ENCODE measurements at places on chromosomes 1 and 21.

- no peak for DNase-seq
Measured at GRCh38 chr1:156006666-156007376, 13.9 kb downstream of the SSR2 start.

DNA sequence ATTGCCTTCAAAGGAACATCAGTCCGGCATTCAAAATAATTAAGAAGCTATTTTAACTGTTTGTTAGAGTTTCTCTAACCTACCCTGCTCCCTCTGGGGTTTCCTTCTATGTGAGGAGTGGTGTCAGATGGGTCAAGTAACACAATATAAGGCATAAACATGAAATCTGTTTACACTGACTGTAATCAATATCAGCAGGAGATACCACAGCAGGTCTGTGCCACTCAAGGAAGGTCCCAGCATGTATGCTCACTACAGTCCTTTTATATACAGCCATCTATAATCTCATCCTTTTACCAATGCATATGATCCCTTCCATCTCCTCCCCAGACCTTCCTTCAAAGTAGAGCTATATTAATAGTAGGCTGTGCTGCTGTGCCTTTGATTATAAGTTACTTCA is 25.4 kb downstream of the EEIG2 start:
- DNase-seq: no peak

DNA sequence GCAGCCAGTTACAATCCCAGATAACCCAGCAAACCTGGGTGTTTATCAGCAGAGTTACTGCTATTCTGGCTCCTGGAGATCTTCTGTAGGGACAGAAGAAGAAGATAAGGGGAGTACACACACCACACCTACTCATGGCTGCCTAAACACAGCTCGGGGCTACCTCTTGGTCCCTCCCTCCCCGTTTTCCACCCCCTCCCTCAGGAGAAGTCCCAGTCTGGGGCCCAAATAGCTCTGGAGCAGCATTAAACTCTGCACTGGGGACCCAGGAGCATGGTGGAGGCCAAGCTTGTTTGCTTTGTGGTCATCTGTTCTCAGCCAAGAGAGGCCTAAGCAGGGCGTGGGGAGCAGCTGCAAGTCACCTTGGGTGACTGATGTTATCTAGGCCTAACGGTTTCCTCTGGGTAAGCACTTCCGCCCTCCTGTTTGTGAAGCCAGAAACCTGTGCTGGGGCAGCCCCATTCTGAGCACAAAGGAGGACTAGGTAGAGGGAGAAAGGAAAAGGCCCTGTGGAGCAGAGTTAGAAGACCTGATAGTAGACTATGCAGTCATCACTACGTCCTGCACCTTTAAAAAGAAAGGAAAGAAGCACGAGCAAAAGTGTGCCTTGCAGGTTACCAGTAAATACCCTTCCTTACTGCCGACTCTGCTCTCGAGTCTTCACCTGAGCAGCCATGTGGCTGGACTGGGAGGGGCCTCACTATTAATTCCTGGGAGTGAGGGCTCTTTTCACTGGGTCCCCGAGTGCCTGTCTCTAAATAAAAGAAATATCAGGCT is 2.0 kb upstream of the RCSD1 start:
- peak; percentile 50 for DNase-seq

- no peak for DNase-seq
Measured at GRCh38 chr1:7674972-7675371, 96.1 kb upstream of the VAMP3 start.

- no peak for DNase-seq
Measured at GRCh38 chr1:191714845-191715244, 443.4 kb upstream of the RGS18 start.

GRCh38 chr1:8873506-8874229 is 4.8 kb downstream of the ENO1 start:
- peak; percentile 68 for DNase-seq

GRCh38 chr1:214438530-214438929 is 112.9 kb downstream of the PTPN14 start:
- no peak for DNase-seq

GRCh38 chr1:27448982-27449381 is 41.0 kb downstream of the WASF2 start:
- no peak for DNase-seq

DNA sequence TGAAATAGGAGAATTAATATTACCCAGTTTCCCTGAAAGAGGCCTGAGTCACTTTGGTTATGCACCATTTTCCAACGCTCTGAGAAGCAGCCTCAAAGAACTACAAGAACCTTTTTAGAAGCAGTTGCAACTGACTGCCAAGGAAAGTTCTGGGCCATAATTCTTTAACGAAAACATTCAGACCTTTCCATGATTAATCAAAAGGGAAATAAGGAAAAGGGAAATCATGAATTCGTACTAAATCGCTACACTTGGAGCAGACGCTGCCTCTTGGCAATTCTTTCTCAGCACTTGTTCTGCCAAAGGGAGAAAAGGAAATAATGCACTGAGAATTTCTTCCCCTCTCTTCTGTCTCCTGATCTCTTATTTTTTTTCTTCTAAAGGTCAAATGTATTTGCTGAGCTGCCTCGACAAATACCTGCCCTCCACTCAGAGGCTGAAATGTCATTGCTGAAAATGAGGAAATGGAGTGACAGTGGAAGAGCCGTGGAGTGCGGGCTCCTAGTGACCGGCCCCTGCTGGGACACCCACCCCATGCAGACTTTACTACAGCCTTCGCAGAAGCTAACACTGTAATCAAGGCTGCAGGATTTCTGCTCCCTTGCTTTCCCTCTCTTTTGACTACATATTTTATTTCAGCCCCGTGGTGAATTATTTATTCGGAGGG is 67.9 kb upstream of the GALNT2 start:
- DNase-seq: no peak

DNA sequence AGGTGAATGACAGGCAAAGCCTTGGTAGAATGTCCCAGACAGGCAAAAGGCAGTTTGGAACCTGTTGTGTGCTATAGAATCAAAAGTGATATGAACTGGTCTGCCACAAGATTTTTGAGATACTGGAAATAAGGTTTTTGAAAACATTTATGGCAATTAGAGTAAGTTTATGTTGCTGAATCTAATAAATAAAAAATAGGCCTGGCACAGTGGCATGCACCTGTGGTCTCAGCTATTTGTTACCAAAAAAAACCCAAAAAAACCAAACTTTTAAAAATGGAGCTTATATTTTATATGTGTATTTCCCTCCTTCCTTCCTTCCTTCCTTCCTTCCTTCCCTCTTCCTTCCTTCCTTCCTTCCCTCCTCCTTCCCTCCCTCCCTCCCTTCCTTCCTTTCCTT is 76.4 kb upstream of the ARTN start:
- DNase-seq: no peak

DNA sequence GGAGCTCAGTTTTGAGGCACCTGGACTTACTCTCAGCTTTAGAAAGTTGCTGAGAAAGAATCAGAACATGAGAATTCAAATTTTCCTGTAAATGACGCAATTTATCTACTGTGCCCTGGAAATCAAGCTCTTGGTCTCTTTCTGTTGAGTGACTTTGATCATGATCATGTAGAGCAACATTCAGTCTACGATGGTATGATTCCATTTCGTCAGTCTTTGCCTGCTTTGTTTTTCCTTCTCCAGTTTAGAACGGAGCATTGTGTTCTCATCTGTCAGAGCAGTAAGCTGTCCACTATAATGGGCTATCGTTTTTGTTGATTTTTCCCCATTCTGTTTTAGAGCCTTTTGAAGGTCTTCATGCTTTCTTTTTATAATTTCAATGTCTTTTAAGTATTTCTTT is 20.7 kb downstream of the SFT2D2 start:
- DNase-seq: no peak

GRCh38 chr1:55894521-55894920 is 679.4 kb upstream of the USP24 start:
- DNase-seq: no peak

DNA sequence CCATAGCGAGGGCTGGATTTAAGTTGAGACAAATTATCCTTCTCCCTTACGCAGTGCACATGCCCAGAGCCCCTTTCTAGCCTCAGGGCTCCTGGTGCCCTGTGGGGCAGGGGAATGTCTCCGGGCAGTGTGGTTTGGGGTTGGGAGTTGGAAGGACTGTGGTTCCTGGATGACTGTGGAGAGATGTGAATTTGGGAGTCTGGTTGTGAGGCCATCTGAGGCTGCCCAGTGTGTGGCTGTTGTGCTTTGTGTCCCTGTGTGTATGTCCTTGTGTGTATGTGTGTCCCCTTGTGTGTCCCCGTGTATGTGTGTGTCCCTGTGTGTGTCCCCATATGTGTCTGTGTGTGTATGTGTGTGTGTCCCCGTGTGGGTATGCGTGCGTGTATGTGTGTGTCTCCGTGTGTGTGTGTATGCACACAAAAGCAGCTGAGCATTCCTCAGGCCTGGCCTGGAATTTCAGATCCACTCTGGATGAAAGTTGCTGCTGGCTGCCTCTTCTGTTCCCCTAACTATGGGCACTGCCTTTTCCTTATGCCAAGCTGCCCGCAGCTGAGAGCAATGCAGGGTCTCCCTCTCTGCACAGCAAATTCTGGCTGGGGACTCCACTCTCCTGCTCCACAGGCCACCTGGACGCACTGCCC is 65.4 kb downstream of the UBIAD1 start:
- DNase-seq: no peak

DNA sequence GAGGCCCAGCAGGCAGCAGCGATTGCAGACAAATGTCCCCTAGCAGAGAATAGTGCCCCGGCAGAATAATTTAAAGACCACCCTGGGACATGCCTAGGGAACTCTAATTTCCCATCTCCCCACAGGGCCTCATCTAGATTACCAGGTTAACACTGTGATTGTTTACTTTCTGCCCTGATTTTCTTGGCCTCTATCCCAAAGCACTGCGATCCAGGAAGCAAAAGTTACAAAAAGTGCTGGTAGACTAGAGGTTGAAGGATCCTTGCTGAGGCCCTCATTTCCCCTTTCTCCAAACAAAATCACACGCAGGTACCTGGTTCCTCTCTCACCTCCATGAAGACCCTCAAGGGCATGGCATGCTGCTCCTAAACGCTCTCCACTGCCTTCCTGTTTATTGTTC is 229.7 kb downstream of the C1orf94 start:
- DNase-seq: no peak

DNA sequence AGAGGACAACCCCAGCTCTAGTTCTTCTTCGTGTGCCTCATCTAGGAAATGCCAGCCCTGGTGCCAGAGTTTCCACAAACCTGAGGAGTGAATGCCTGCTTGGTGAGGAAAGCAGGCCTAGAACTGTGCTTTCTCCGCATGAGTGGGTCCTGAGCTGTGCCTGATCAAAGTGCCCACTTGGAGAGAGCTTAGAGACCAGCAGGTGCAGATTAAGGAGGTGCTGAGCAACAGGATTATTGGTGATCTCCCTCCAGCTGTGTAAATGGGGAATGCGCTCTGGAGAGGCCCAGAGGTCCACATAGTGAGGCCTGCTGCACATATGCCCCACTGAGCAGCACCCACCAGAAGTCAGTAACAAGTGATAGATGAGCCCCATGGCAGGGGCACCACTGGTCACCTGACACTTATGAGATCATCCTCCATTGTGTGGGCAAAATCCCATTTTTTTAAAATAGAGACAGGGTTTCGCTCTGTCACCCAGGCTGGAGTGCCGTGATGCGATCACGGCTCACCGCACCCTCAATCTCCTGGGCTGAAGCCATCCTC is 127.2 kb upstream of the ZC3H12A start:
- DNase-seq: no peak

- DNase-seq: no peak
Measured at GRCh38 chr1:77545970-77546369, 136.5 kb downstream of the ZZZ3 start.

DNA sequence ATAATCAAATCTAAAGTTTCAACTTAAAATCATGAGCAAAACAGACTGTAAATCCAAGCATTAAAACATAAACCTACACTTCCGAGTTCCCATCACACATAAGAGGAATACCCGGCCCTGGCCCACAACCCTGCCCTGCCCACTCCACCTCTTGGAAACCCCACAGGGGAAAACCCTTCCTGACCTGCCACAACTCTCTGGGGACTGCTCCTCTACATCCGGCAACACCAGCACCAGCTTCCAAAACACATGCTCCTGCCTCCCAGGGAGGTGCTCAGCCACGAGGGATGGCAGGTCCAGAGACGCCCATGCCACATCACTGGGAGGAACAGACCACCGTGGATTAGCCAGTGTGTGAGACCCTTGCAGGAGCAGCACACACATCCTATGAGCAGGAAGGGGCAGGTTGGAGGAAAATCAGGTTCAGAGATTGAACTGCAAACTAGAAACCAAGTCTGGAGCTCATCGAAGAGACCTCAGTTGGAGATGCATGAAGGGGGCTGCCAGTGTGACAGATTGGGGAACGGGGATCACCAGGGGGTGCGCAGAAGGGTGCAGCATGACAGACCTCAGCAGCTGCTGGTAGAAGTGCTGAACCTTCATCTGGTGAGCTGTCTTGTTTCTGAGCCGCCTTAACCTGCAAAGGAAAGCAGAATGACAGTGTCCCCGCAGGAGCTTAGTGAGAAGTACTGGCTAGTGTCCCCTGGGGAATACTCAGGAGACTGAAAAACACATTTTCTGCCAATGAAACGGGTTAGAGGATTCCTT is 25.8 kb upstream of the LSS start:
- no peak for DNase-seq

- no peak for DNase-seq
Measured at GRCh38 chr1:25019337-25020172, 89.5 kb upstream of the RUNX3 start.

GRCh38 chr1:25232866-25233784 is 823 bp upstream of the SYF2 start:
- no peak for DNase-seq

DNA sequence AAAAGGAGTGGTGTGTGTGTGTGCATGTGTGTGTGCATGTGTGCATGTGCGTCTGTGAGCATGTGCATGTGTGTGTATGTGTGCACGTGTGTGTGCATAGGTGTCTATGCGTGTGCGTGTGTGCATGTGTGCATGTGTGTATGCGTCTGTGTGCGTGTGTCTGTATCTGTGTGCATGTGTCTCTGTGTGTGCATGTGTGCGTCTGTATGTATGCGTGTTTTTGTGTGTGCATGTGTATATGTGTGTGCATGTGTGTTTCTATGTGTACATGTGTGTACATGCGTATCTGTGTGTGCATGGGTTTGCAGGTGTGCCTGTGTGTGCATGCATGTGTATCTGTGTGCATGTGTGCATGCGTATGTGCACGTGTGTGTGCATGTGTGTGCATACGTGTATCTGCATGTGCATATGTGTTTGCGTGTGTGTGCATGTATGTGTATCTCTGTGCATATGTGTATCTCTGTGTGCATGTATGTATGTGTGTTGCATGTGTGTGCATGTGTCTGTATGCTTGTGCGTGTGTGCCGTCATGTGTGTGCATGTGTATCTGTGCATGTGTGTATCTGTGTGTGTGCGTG is 77.9 kb downstream of the TCP10L start:
- DNase-seq: no peak

GRCh38 chr1:81915937-81916336 is 115.2 kb downstream of the ADGRL2 start:
- DNase-seq: no peak

- no peak for DNase-seq
Measured at GRCh38 chr1:201618389-201618788, 79.5 kb downstream of the NAV1 start.

Measured in activated CD4-positive, alpha-beta T cell treated with anti-CD3 and anti-CD28 coated beads for 1 hour (primary cell).